ENCODE measurements at places on chromosomes 7 and 10. TPM values are rescaled to one million over a fixed set of nuclear protein-coding genes. Genes with fewer than 3 reads are reported as not detected.
A peak's percentile ranks its signal among the peaks of the same experiment; 100 is the strongest.

The GIMAP5 gene
- not detected for total RNA-seq

The DIP2C gene
- 16.1 TPM for total RNA-seq

DNA sequence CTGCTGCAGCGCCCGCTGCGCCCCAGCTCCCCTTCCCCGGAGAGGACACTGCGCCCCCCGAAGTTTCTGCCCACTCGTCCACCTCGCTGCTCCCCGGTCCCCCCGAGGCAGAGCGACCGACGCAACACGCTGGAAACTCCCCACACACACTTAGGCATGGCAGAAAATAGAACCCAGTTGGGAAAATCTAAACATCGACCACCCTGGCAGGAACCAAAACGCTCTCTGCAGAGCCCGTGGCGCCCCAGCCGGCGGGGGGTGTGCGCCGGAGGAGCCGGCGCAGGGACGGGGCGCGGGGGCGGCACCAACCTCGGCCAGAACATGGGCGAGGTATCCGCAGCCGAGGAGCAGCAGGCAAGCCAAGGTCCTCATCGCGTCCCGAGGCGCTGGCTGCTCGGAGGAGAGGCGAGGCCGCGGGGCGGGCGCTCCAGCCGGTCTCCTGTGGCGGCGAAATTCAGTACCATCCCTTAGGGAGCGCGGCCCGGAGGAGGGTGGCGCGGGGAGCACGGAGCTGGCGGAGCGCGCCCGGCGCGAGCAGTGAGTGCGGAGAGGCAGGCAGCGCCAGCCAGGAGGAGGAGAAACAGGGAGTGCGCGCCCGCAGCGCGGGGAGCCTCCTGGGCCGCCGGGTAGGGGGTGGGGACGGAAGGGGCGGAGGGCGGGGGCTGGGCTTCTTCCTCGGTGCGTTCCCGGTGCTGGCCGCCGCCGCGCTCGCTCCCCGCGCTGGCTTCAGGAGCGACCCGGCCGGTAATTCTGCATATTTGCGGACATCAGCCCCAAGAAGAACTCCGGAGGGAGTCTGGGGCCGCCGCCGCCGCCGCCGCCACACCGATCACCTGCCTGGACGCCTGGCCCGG is 789 bp downstream of the PDGFA start:
- DNase-seq, result peak; percentile 66

DNA sequence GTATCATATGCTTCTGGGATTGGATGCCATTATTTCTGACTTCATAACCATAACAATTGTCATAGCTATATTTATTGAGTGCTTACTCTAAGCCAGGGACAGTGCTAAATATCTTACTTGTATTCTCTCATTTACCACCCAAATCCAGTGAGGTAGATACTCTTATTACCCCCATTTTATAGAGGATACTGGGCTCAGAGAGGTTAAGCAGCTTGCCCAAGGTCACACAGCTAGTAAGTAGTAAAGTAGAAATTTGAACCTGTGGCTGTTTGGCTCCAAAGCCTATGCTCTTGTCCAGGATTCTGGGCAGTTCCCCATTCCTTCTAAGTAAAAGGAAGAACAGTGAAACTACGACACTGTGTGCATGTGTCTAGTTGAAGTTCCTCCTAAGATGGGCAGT is 56.5 kb downstream of the COL13A1 start:
- no peak for DNase-seq

DNA sequence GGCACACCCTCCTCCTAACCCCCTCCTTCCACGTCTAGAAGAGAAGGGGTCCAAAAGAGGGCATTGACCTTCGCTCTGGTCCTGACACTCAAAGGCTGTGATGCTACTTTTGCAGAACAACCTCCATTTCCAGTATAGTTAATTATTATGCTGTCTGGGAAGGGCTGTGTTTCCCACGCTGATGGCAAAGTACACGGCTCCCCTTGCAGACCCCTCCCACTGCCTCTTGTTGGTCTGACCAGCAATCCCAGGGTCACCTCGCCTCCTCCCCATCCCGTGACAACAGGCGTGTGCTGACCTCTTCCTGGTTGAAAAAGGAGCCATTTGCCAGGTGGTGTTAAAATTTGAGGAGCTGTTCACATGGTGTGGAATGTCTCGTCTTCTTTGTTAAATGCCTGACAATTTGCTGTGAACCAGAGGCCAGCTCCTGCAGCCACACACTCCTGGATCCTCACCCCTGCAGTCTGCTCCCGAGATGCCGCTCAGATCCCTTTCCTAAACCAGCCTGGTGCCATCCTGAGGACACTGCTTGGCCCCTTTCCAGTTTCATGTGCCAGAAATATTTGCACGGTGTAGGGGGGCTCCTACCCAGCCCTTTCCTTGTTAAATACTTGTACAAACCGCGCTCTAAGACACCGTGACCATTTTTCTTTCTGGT is 321.7 kb downstream of the WDR37 start:
- no peak for DNase-seq

- DNase-seq, result peak; percentile 65
Measured at GRCh38 chr7:155380221-155380861, 77.6 kb upstream of the EN2 start.

The UPK3B gene
- 0.18 TPM for total RNA-seq

The AMZ1 gene
- total RNA-seq, result 0.25 TPM

The WIPF3 gene
- not detected for total RNA-seq

The TMEM213 gene
- total RNA-seq, result 0.33 TPM

GRCh38 chr7:7138897-7139296 is 43.4 kb upstream of the C1GALT1 start:
- DNase-seq, result no peak

DNA sequence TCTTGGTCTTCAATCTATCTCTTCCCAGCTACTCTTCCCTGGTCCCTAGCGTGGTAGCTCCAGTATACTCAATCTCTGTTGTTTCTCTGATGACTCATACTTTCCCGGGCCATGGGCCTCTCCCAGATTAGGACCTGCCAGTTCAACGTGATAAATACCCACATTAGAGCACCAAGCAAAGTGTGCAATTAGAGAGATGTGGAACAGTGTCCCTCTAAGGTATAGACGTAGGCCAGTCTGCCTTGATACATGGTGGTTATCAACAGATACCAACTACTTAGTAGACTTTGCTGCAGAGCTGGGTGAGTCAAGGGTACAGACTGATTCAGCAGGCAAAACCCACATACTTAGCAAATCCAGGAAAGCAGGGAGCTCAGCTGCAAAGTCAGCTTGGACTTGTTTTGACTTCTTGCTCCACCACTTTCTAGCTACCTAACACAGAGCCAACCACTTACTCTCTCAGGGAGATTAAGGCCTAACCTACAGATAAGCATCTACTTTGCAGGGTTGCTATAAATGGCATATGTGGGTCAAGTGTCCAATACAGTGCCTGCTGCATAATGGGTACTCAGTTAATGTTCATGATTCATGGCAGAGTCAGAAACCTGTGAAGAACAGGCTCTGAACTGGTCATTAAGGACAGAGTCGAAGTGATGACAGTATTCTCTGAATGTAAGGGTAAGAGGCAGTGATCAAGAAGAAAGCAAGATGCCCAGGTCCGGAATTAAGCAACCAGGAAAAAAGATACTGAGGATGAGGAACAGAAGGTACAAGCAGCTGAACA is 176.1 kb downstream of the CHN2 start:
- DNase-seq, result peak; percentile 82

DNA sequence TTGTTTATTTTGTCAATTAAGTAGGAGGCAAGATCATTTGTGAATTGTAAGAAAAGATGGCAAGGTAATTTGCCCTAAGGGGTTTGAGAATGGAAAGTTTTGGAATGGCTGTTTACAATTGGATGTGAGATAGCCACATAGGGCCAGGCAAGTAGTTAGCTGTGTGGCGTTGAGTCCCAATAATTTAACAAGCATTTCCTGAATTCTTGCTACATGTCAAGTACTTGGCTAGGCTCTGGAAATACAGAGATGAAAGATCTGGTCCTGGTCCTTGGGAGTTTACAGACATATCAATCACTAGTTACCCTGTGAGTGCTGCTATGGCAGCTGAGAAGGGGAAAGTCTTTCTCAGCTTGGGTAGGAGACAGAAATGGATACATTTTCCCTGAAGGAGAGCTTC is 401.6 kb downstream of the SUGCT start:
- DNase-seq, result no peak

DNA sequence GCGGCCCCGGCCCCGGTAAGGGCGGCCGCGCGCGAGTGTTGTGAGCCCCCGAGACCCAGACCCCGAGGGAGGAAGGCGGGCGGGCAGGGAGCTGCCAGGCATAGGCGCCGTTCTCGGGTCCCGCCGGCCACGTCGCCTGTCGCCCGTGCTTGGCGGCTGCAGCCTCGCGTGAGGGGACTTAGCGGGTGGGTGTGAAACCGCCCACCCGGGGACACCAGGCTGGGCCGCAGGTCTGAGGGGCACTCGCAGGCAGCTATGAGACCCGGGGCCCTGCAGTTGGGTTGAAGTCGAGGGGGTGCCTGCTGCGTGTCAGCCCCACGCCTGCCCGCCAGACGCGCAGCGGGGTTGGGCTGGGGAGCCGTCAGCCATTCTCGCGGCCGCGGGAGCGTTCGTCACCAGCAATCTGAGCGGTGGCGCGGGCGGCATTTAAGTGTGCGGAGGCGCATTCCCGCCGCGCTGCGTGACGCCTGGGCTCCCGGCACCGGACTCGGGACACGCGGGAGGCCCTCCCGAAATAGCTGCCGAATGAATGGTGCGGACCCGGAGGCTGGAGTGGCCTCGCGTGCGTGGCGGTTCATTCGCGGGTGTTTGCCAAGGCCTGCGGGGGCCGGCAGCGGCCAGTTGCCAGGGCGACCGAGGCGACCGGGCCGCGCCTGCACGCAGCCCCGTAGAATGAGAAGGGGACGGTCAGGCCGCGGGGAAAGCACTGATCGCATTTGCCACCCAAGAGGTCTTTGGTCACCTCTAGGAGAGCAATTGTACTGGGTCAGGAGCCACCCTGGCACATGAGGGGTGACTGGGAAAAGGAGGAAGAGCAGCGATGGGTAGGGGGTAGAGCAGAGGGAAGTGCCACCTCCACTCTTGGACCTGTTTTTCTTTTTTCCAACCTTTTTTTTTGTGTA is 750 bp downstream of the ZNF398 start:
- peak; percentile 38 for DNase-seq

The CDC14C gene
- not detected for total RNA-seq

DNA sequence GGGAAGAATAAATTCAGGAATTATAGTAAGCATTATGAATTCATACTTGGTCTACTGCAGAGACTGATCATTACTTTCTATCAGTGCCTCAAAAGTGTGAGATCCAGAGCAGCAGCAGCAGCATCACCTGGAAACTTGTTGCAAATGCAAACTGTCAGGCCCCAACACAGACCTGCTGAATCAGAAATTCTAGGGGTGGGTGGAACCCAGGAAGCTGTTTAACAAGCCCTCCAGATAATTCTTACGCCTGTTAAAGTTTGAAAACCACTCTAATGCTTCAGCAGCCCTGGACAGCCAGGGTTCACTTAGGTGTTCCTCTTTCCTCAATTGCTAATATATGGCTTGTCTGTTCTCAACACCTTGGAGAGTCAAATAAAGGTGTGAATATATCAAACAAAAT is 19.5 kb downstream of the CACUL1 start:
- no peak for DNase-seq

- DNase-seq, result peak; percentile 88
Measured at GRCh38 chr10:5873515-5873995, 16.1 kb downstream of the ANKRD16 start.

The POLD2 gene
- 87.9 TPM for total RNA-seq

DNA sequence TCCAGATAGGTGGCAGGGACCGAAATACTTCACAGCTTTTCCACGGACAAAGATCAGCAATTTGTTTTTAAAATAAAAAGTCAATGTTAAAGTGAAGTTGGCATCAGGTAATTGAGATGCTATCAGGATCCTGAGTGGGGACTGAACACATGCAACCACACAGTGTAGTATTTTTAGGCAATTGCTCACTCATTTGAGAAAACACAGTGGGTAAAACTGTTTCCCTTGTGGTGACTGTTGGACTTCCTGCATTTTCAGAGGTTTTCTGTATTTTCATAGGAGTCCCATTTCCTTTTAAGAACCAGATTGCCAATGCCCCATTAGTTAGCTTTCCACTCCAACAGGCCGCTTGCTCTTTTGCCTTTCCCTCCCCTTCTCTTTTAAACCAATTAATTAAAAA is 159.5 kb upstream of the ZNF32 start:
- no peak for DNase-seq

- no peak for DNase-seq
Measured at GRCh38 chr7:45609180-45609579, 35.0 kb downstream of the ADCY1 start.

- DNase-seq, result no peak
Measured at GRCh38 chr7:68362745-68363518, 1235.3 kb upstream of the AUTS2 start.

DNA sequence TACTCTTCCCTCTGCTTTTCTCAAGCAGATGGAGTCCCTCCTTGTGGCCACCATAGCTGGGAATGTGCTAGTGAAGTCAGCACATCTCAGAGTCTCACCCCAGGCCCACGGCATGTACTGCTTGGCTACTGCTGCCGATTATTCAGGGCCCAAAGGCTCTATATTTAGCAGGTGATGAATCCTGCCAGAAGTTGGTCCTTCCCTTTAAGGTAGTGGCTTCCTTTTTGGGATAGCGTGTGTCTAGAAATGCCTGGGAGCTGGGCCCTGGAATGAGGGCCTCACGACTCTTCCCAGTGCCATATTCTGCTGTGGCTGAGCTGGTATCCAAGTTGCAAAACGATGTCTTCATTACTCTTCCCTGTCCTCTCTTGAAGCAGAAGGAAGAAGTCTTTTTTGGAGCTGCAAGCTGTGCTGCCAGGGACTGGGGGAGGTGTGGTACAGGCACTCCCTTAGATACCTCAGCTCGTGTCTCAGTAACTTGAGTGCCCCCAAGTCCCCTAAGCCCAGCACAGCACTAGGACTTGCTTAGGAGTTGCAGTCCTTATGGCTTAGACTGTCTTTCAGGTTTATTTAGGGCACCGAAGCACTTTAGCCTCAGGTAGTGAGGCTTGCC is 100.1 kb downstream of the ADAM22 start:
- no peak for DNase-seq

GRCh38 chr7:55134786-55135185 is 116.0 kb downstream of the EGFR start:
- DNase-seq, result no peak

The TLL2 gene
- total RNA-seq, result under 0.01 TPM

DNA sequence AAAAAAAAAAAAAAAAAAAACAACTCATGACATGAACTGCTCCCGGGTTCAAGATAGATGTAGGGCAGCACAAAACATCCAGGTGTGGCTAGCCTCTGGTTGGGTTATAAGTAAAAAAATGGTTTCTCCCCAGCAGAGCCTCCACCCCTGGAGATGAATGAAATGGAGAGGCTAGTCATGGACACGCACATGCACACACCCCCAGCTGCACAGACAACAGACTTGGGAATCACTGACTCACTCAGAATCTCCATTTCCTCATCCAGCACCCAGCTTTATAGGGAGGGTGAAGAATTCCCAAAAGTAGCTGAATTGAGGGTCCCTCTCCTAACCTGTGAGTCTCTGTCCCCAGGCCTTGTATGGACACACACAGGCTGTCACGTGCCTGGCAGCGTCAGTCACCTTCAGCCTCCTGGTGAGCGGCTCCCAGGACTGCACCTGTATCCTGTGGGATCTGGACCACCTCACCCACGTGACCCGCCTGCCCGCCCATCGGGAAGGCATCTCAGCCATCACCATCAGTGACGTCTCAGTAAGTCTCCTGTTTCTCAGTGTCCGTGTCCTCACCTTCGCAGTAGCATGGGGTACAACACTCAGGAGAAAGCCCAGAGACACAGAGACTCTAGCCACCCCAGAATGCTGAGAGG is 35.0 kb upstream of the LRRC18 start:
- no peak for DNase-seq

GRCh38 chr7:131600085-131600881 is 43.9 kb upstream of the PODXL start:
- DNase-seq, result peak; percentile 54

The CALN1 gene
- total RNA-seq, result not detected
